ENCODE measurements at places on chromosomes 5 and 9.

DNA sequence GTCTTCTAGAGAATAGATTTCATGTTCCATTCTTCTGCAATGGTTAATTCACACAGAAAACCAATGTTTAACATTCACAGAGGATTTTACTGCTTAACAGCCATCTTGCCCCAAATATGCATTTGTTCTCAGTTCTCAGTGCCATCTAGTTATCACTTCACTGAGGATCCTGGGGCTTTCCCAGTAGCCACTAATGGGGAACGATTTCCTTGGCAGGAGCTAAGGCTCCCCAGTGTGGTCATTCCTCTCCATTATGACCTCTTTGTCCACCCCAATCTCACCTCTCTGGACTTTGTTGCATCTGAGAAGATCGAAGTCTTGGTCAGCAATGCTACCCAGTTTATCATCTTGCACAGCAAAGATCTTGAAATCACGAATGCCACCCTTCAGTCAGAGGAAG lies 3.4 kb downstream of the ERAP2 start:
- DNase-seq: no peak

DNA sequence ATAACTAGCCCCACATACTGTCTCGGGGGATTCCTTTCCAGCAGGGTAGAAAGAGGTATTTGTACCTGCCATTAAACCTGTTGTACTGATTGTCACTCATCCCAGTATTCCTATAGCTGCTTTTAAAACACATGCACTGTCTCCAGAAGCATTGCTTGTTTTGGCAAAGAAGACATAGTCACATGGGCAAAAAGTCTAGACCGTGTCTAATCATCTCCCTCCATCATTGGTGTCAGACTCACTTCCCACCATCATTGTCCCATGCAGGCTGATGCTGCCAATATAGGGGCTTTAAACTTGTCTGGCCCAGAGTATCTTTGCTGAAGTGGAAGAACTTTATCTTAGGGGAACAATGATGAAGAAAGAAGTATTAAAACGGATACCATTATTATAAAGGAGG lies 12.6 kb downstream of the DNAJC21 start:
- no peak for DNase-seq

DNA sequence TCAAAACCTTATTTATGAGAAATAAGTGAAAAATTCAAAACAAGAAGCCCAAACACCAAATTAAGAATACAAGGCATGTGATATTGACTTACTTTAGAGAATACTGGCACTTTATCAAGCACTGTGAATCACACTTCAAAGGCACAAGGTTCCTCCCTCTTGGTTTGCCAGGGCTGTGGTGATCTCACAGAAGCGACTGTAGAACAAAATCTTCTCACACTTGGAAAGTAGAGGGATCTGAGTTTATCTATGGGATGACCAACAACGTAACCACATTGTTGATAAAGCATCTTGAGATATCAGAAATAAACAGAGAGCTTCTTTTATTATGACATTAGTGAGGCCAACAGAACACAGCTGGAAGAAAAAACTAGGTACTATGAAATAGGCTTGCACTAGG lies 295.9 kb downstream of the NFIB start:
- no peak for DNase-seq

- no peak for DNase-seq
Observed at GRCh38 chr5:80216096-80216495, 39.8 kb downstream of the SERINC5 start.

DNA sequence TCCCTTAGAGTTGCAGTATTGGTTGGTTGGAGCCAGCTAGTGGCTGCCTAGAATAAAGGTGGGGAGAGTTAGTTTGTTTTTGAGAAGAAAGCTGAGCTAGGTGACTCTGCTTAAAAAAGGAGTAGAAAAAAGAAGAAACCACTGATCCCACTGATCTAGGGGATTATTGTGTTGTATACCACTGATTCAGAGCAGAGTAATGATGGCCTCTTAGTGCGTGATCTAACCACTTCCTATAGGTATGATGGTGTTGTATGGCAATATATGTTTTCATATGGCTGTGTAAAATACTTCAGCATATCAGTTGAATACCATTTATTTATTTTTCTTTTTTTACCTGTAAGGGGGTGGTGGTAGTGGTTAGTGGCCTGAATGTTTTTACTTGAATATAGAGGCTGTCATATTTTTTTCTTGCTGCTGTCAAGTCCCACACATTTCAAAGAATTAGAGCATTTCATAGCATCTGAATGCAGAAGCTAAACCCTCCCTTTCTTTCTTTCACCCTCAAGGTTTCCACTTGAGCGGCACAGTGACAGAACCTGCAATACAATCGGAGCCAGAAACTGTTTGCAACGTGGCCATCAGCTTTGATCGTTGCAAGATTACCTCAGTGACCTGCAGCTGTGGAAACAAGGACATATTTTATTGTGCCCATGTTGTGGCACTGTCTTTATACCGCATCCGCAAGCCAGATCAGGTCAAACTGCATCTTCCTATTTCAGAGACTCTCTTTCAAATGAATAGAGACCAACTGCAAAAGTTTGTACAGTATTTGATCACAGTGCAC lies 140.3 kb downstream of the ZSWIM6 start:
- DNase-seq: no peak

DNA sequence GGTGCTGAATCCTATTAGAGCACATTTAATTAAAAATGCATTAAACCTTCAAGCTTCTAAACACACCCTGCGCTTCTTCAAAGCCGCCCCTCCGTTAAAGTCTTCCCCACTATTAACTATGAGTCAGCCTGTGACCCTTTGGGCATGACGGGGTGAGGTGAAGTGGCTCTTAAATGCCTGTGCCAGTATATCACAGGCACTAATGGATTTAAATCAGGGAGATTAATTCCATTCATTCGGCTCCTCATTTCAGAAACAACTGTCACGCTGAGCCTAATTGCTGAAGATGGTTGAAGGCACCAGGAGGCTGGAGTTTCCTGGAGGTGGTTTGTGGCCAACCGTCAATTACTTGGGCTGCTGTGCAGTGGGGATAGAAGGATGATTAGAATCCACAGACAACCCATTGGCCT lies 192.6 kb upstream of the MSX2 start:
- DNase-seq: no peak

DNA sequence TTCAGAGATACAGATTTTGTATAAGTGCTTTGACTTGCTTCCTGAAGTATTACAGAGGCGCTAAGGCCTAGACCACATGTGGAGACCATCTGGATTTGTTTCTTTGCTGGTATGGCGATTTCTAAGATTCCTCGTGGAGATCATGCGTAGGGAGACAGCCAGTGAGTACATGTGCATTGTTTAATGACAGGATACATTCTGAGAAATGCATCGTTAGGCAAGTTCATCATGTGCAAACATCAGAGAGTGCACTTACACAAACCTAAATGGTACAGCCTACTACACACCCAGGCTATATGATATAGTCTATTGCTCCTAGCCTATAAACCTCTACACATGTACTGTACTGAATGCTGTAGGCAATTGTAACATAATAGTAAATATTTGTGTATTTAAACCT lies 16.5 kb upstream of the CEP120 start:
- no peak for DNase-seq

DNA sequence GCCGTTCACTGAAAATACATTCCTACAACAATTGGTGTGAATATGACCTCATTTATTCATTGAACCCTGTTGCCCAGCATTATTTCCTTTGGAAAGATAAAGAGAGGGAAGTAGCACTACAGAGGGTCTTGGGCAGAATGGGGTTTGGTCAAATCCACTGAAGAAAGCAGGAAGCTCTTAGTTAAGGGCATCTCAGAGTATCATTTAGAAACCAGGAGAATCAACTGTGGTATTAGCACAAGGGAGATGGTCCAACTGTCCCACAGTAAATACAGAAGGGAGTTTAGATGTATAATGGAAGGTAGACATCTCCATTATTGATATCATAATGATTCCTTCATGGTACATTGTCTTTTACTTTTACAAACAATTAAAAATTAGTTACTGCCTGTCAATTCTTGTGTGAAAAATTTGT lies 47.1 kb downstream of the LIX1 start:
- DNase-seq: no peak

GRCh38 chr9:114060711-114061110 lies 17.4 kb downstream of the AMBP start:
- DNase-seq: no peak

- no peak for DNase-seq
Observed at GRCh38 chr9:12666813-12667212, 26.4 kb upstream of the TYRP1 start.

DNA sequence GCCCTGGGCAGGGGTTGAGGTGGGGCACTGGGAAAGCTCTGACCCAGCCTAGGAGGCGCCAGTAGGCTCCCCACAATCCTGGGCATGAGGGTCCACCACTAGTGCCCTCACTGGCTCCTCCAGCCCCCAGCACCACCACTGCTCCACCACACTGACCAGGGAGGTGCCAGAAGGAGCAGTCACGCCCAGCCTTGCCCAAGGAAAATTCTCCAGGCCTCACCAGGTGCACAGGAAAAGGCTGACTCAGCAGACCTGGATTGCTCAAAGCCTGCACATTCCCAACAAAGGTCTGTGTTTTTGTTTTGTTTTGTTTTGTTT lies 62.9 kb downstream of the ZNF354C start:
- DNase-seq: no peak

GRCh38 chr5:51383131-51384121 lies at the start of gene ISL1:
Gene ISL1, plus strand, starts transcription at chr5:51383448. Its CDS starts 224 bp downstream, at chr5:51383672.
- peak; percentile 77 for DNase-seq

DNA sequence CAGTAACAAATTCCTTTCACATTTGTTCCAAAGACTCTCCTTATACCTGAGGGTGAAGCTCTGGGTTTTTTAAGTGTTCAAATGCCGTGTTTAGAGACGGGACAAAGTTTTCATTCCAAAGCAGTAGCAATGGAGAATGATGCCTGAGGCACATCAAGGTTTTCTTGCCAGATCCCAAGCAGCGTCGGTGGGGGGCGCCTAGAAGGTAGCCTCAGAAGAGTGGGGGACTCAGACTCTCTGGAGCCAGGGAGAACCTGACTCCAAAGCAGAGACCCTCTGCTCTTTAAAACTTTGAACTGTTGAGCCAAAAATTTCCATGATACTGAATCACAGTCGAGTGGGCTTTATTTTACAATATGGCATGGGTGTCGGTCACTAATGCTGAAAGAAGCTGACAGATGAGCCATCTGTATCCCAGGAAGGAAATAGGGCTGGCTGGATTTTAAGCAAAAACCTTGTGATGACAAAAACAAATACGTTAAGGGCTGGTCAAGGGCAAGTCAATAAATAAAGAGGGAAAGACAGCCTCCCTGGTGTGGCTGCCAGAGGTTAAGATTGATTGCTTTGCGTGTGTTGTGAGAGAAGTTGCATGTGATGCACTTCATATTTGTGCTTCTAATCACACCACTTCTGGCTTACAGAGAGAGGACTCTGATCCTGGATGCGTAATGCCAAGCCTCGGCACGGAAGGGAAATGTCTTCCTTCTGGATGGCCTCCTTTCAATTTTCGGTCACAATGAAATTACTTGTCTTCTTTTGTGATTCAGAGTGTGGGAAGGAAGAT lies 161.1 kb upstream of the EFNA5 start:
- DNase-seq: no peak

DNA sequence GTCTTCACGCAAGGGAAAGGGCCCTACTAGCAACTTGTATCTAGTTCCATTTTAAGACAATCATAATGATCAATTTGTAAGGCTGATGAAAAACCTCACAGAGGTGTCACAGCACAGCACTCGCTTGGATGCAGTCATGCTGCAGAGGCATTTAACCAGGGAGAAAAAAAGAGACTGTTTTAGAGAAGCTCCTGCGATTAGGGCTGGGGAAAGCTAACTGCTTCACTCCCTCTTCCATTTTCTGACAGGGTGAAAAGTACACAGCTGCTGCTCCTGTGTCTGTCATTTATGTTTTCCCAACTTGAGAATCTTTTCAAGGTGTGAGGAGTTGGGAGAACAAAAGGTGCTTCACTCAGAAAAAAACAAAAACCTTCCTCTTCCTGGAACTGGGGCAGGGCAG lies 106.4 kb downstream of the CDK5RAP2 start:
- no peak for DNase-seq

- DNase-seq: no peak
Observed at GRCh38 chr5:146203872-146204192, 427 bp downstream of the RBM27 start.

GRCh38 chr5:104189031-104189430 lies 626.4 kb upstream of the NUDT12 start:
- DNase-seq: no peak

DNA sequence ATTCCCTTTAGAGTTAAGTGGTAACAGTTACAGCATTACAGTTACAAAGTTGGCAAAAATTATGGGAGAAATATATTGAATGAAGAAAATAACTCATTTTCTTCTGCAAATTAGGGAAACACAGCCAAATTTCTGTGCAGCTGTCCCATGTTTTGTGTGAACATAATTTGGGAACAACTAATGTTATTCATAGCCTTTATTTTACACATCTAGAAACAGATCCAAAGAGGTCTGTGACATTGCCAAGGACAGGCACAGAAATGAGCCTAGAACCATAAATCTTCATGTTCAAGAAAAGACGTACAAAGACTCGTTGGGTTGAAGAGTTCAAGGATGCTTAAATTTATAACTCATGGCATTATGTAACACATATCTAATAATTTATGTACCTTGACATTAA lies 114.1 kb upstream of the TXNDC8 start:
- no peak for DNase-seq

- DNase-seq: no peak
Observed at GRCh38 chr5:178439493-178440180, 150.6 kb downstream of the COL23A1 start.

- no peak for DNase-seq
Observed at GRCh38 chr9:35832814-35833213, 3.8 kb downstream of the TMEM8B start.

- no peak for DNase-seq
Observed at GRCh38 chr9:105930011-105930627, 235.8 kb downstream of the TMEM38B start.

DNA sequence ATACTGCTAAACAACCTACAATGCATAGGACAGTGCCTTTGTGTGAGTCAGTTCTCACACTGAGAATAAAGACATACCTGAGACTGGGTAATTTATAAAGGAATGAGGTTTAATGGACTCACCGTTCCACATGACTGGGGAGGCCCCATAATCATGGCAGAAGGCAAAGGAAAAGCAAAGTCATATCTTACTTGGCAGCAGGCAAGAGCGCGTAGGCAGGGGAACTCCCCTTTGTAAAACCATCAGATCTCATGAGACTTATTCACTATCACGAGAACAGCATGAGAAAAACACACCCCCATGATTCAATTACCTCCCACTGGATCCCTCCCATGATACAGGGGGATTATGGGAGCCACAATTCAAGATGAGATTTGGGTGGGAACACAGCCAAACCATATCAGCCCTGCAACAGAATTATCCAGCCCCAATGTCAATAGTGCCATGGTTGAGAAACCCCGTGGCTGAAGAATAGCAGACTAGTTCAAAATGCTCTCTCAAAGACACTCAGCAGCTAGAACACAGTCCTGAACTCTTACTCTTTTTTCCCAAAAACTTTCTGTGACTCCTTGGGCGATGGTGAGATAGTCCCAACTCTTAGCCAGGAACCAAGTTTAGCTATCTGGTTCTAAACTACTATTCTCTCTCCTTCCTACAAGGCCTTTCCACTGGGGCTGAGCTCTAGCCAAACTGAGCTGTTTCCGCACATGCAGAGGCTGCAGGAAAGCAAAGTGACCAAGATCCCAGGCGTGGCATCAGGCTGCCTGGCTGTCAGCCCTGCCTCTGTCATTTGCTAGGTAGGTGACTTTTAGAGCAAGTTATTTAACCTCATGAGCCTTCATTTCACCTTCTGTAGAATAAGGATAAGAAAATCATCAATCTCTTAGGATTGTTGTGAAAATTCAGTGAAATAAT lies 21.7 kb downstream of the FAT2 start:
- no peak for DNase-seq

GRCh38 chr9:77916410-77916819 lies 115.2 kb downstream of the GNAQ start:
- DNase-seq: no peak

- DNase-seq: peak; percentile 74
Observed at GRCh38 chr9:125843646-125844045, 96.5 kb downstream of the PBX3 start.

- DNase-seq: no peak
Observed at GRCh38 chr9:21833090-21833801, 30.8 kb downstream of the MTAP start.

All from NCI-H2081 treated with DMSO at 0.1 percent for 48 hours (cell line).